Right kidney (tissue), 9 donors: ENCODE measurements at places on chromosomes 3 and 15.

DNA sequence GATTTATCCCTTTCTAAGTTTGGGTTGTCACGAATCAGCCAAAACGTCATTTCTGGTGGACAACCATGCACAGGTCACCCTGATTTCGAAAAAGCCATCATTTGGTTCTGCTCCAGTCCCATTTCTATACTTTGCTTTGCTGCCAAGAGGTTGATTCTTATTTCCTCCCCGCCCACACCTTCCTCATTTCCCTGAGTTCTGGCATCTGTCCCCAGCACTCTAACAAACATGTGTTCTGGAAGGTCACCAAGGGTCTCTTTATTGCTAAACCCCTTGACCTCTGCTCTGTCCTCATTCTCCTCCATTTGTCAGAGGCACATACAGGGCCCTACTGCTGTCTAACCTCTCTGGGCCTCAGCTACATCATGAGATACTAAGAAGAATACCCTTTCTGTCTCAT, 36.4 kb upstream of the PTPRG start:
- DNase-seq = no peak

- peak; percentile 28 for DNase-seq
Measured at GRCh38 chr3:170689893-170690660, 104.2 kb upstream of the SLC7A14 start.

- no peak for DNase-seq
Measured at GRCh38 chr15:69574506-69574905, 121.9 kb downstream of the RPLP1 start.

GRCh38 chr3:185555101-185555501, 2.7 kb upstream of the LIPH start:
- no peak for DNase-seq

DNA sequence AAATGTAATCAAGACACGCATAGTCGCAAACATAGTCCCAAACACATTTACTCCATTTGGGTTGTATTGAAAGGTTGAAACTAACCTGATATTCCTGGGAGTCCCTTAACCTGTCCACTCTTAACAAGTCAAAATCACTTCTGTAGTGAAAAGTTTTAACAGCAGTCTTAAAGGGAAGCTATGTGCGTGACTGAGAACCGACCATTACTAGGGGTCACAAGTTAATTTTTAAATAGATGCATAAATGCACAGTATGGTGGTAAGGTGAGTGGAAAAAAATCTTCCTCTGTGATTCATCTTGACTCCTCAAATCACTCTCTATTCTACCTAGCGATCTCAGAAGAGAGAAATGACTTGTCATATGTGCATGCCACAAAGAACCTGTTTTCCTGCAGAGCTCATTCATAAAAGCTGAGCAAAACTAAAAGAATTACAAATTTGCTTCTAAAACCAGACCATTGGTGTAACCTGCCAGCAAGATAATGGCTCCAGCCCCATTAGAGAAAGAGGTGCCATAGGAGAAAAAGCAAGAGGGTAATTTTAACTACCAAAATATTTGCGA, 4.8 kb downstream of the GPR15 start:
- no peak for DNase-seq

DNA sequence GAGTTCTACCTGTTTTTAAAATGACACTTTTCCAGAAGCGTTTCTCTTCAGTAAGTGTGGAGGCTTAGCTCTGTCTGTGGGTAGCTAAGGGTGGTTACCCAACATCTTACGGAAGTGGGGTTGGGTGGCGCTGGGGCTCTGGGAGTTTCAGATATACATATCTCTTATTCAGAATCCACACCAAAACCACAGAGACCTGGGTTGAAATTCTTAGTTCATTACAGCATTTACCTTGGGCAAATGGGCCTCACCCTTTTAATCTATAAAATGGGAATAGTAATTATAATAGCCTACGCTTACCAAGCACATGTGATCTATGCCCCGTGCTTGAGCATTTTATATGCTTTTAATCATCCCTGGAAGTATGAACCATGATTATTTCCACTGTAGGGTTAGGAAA, 9.4 kb downstream of the PTPRG start:
- DNase-seq = no peak

- DNase-seq = no peak
Measured at GRCh38 chr3:194333981-194334320, 17.2 kb downstream of the CPN2 start.

DNA sequence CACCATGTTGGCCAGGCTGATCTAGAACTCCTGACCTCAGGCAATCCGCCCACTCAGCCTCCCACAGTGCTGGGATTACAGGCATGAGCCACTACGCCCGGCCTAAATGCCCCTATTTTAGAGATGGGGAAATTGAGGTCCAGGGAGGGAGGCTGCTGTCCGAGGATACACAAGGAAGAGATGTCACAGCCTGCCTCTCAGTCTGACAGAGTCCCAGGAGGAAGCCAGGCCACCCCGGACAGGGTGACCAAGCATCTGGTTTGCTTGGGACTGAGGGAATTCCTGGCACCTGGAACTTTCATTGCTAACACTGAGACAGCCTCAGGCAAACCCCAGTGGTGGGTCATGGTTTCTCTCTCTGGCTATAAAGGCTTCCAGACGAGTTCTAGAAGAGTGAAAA, 30.6 kb upstream of the ADAMTS7 start:
- no peak for DNase-seq

GRCh38 chr15:92579486-92579885, 76.1 kb downstream of the FAM174B start:
- DNase-seq = no peak
